Activated CD4-positive, alpha-beta T cell treated with anti-CD3 and anti-CD28 coated beads for 48 hours (primary cell): ENCODE measurements at places on chromosomes 1 and 21.

GRCh38 chr1:205920861-205921569, 22.2 kb downstream of the SLC26A9 start:
- no peak for DNase-seq

GRCh38 chr1:229004066-229004833, 266.7 kb upstream of the RAB4A start:
- DNase-seq = no peak

- DNase-seq = no peak
These were observed 25.2 kb downstream of the ILDR2 start for GRCh38 chr1:166950156-166950555.

DNA sequence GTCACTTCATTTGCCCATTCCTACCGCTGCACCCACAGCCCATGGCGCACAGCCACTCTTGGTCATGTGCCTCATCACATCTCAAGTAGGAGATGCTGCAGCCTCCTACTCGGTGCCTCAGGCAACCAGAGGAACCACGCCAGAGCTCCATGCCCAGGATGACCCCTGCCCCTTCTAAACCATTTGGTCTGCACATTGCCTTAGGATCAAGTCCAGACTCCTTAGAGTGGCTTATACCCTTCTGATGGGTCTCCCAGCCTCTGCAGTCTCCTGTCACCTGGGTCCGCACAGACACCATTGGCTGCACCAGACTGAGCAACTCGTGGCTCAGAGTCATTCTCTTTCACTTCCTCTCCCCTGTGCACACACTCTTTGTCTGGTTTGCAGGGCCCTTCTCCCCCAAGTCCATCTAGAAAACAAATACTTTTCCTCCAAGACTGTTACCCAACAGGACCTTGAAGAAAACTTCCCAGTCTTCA, 2.2 kb upstream of the ADORA3 start:
- DNase-seq = no peak

DNA sequence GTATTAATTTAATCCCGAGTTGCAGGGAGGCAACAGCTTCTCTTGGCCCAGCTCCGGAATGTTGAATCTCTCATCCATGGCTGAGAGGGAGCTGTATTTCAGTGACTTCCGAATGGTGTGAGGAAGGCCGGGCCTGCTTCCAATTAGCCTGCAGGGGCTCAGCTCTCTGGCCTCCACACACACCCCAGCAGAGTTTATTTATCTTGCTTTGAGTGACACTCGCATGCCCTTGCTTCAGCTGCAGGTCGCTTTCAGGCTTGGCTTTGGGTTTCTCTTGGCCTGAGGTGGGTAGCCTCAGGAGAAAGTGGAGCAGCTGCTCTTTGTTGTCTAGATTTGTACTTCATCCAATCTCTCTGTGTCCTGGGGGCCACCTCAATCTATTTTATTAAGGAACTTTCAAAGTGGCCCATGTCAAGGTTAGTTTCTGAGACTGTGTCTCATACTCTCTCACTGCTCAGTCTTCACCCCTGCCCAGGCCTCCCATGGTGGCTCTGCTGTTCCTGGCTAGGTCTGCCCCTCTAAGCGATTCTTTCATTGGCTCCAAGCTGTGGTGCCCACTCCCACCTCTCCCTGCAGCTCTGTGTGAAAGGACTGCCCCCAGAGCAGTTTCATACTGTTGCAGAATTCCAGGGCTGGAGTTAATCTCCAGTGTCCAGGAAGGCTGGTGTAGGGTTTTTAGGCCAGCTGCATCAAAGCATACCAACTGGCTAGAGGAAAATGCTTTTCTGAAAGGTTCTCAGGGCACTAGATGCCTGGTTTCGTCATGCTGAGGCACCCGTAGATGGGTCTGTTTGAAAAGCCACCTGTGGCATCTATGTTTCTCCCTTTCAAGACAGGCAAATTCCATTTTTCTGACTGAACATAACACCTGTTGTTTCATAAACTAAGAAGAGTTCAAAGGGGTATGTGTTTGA, 153.5 kb downstream of the PLXNA2 start:
- DNase-seq = no peak

DNA sequence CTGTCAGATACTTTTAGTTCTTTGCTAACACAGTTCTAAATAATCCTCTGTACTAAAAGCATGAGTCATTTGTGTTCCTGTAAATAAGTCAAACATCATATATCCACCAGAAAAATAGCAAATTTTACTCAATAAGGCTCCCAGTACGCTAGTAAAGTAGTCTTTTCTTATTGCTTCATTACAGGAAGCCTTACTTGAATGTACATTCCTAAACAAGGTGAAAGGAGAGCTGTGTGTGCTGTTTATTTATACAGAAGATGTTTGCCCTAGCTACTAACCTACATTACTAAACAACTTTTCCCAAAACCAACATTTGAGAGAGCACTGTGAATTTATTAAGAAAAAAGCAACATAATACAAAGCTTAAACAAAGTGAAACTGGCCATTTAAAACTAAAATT, 52.0 kb downstream of the ZNHIT6 start:
- DNase-seq = no peak

- DNase-seq = peak; percentile 36
These were observed 204.9 kb downstream of the MRPL39 start for GRCh38 chr21:25402134-25402961.

GRCh38 chr1:234144901-234145300, 228.4 kb upstream of the COA6 start:
- DNase-seq = no peak

- no peak for DNase-seq
These were observed 8.8 kb downstream of the OBSCN start for GRCh38 chr1:228216371-228217320.

DNA sequence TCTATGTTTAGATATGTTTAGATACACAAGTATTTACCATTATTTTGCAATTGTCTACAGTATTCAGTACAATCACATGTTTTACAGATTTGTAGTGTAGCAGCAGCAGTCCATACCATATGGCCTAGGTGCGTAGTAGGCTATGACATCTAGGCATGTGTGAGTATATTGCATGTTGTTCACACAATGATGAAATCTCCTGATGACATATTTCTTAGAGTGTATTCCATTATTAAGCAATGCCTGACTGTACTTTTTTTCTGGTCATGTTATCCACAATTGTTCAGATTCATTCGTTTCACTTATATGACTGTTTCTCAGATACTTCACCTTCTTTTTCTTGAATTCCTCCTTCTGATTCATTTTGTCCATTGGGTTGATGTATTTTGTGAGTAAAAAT, 9.9 kb upstream of the BACE2 start:
- DNase-seq = no peak

GRCh38 chr1:169395955-169396354, 28.0 kb downstream of the BLZF1 start:
- no peak for DNase-seq

DNA sequence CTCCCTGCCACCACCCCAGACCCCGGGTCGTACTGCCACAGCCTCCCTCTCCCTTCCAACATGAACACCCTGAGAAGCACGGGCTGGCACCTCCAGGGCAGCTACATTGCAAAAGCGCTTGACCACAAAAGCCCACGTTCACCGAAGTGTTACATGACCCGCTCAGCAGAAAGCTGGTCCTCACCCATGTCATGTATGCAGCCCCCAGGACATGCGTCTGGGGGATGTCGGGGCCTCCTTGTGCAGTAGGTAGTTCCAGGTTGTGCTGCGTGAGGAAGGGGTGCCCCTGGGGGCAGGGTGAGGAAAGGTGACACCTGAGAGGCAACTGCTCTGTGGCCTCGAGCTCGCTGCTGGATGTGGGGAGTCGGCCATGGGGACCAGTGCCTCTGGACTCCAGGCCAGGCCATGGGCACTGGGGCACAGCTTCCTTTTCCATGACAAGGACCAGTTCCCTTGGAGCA, 102.0 kb upstream of the C1orf174 start:
- DNase-seq = no peak

GRCh38 chr1:63119575-63120155, 202.7 kb upstream of the FOXD3 start:
- DNase-seq = no peak

GRCh38 chr1:214473387-214473786, 78.0 kb downstream of the PTPN14 start:
- no peak for DNase-seq

- no peak for DNase-seq
These were observed 35.0 kb upstream of the TDRD10 start for GRCh38 chr1:154466921-154467417.

- DNase-seq = no peak
These were observed 40.0 kb downstream of the FRRS1 start for GRCh38 chr1:99726407-99726806.

GRCh38 chr21:34878940-34879339, 170.2 kb downstream of the RUNX1 start:
- DNase-seq = no peak
